Liver (tissue), 10 donors: ENCODE measurements at places on chromosomes 4 and X. TPM values are rescaled to one million over a fixed set of nuclear protein-coding genes. Genes with fewer than 3 reads are reported as not detected.

DNA sequence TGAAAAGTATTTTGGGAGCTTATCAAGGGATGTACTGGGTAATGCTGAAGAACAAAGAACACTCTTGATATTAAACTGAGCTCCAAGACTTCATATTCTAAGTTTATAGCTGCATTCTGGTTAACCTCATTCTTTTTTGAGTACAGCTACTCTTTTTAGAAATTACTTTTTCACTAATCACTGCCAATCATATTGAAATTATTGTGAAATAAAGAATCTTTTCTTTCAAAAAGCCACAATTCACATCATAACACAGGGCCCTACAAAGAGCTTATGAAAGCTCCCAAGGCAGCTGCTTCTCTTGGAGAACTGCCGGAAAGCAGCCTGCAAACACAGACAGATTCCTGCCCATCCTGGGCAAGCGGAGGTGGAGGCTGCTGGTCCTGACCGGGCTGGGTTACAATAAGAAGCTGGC is 121.4 kb downstream of the RNF150 start:
- DNase-seq, result no peak

The MAOA gene
- total RNA-seq, result 41.0 TPM

The F8A3 gene
- total RNA-seq, result 5.4 TPM

DNA sequence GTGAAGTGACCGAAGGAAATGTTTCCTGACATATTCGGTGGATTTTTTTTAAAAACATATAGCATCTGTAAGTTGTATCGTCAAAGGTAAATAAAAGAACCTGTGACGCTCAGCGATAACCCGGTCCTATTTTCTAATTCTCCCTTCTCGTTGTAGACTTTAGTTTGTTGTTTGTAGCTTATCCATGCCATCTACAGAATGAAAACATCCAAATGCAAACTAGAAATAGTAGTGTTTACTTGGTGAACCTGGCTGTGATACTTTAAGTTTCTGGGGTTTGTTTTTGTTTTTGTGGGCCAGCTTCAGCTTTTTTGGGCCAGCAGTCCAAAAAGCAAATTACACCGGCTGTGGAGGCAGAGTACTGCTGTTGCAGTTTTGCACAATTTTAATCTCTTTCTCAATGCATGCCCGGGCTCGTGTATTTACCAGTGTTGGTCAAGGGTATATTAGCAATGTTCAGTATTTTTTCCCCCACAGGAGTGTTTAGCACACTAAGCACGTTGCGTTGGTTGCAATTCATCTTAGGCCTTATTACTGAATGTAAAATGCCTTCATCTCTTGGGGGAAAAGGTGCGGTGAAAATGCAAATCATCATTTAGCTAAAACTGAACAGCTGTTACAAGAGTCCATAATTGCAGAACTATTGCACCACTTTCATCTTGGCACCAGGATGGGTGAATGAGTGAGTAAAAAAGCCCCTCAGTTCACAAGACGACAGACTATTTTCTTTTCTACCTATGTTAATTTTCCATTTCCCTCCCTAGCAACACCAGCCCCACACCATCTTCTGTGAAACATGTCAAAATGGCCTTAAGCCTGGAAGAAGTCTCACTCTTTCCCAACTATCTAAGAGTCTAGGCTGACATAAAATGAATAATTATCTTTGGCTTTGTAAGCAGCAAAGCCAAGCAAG is 1.7 kb upstream of the CNOT6L start:
- DNase-seq, result peak; percentile 39

DNA sequence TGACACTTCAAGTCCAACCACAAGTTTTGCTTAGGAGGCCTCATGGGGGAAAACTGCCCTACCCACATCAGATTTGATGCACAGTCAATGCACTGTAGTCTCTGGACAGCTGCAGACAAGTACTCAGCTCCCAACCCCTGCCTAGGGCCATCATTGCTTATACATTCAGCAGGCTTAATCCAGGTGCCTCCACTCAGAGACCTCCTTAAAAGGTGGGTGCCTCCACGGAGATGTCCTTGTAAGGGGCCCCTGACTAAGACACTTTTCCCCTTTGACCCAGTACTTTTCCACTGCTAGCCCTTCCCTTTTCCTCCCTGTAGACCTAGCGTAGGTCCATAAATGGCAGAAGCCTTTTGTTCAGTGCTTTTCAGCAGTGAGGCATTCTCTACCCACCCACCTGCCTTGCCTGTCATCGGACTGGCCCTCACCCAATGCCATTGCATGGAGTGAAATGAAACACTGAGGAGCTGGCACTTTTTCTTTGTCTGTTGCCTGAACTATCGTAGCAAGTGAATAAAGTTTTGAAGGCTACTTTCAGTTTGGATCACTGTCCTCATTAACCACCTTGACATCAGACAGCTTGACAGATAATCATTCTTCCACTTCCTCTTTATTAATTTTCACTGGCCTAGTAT is 23.8 kb upstream of the PLK4 start:
- no peak for DNase-seq

The DUSP9 gene
- 1.9 TPM for total RNA-seq

The RNF212 gene
- not detected for total RNA-seq

The GNRHR gene
- not detected for total RNA-seq

The MFAP3L gene
- 16.5 TPM for total RNA-seq

The CORIN gene
- total RNA-seq, result 0.17 TPM

The TACR3 gene
- not detected for total RNA-seq

GRCh38 chr4:99729186-99729585 is 71.6 kb upstream of the C4orf54 start:
- DNase-seq, result no peak

The RHOH gene
- 2.3 TPM for total RNA-seq

The CLNK gene
- total RNA-seq, result under 0.01 TPM

DNA sequence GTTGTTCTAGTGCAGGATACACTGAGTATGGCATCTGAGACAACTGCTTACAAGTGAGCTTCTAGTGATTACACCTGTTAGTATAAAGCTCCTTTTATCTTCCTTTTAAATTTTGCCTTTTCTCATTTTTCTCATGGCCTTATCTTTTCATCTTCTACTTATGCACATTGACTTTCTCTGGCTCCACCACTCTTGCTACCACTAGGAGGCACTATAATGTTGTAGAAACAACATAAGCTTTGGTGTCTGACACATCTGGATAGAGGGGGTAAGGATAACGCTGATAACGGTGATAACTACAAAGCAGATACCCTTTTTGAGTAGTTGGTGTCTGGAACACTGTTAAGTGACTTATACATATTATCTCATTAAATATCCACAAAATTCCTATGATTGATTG is 187.4 kb upstream of the TEX13C start:
- no peak for DNase-seq

The MSN gene
- total RNA-seq, result 34.6 TPM

- no peak for DNase-seq
Measured at GRCh38 chrX:71954458-71954857, 43.8 kb downstream of the NHSL2 start.

- DNase-seq, result no peak
Measured at GRCh38 chrX:154412468-154412867, 1.1 kb downstream of the TAFAZZIN start.

DNA sequence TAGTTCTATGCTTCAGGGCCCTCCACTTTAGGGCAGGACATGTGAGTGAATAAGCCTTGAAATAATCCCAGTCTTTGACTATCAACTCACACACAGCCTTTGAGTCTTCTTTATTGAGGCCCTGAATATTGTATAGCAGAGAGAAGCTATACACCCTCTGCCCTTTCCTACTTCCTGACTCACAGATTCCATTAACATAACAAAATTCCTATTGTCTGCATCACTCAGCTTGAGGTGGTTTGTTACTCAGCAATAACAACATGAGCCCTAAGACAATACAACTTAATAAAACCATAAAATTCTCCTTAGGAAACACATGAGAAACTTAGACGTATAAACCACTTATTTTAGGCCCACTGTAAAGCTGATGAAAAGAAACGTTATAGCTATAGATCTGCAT is 680.3 kb upstream of the DIAPH2 start:
- DNase-seq, result no peak

DNA sequence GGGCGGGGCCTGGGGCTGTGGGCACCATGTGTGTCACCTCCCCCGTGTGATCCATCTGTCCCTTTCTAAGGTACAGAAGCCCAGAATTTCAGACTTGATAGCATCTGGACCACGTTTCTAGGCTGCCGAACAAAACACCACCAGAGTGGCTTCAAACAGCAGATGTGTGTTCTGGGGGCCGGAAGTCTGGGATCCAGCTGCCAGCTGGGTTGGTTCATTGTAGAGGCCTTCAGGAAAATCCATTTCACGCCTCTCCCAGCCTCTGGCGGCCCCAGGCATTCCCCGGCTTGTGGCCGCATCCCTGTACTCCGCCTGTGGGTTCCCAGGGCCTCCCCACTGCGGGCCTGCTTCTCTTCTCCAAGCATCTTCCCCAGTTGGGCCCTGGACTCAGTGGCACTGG is 39.6 kb upstream of the GPR78 start:
- no peak for DNase-seq

The GPRIN3 gene
- 1.4 TPM for total RNA-seq

DNA sequence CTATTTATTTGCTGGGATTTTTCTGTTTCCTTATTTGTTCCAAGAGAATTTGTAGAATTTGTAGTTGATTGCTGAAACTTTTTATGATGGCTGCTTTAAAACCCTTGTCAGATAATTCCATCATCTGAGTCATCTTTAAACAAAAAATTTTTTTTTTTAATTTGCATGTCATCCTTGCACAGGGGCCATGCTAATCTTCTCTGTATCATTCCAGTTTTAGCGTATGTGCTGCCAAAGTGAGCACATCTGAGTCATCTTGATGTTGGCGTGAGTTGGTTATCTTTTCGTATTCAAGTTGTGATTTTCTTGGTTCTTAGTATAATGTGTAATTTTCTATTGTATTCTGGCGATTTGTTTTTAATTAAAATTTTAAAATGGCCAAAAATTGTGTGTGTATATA is 18.7 kb upstream of the ZNF157 start:
- DNase-seq, result no peak

DNA sequence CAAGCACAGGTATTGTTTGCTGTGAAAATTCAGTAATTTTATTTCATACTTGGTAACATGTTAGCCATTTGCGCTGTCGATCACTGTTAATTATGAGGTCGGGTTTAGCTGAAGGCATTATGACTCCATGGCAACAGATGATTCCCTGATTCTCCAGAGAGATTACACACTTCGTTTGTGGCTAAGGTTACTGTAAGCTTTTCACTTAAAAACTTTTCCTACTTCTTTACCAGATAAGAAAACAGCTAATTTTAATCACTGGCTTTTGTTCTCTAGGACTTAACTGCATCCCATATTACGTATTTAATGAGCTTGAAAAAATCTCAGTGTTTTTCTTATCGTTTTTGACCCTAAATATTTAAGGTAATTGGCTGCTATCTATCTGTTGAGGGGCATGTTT is 2.1 kb downstream of the GSTCD start:
- DNase-seq, result no peak

The FSTL5 gene
- total RNA-seq, result not detected

DNA sequence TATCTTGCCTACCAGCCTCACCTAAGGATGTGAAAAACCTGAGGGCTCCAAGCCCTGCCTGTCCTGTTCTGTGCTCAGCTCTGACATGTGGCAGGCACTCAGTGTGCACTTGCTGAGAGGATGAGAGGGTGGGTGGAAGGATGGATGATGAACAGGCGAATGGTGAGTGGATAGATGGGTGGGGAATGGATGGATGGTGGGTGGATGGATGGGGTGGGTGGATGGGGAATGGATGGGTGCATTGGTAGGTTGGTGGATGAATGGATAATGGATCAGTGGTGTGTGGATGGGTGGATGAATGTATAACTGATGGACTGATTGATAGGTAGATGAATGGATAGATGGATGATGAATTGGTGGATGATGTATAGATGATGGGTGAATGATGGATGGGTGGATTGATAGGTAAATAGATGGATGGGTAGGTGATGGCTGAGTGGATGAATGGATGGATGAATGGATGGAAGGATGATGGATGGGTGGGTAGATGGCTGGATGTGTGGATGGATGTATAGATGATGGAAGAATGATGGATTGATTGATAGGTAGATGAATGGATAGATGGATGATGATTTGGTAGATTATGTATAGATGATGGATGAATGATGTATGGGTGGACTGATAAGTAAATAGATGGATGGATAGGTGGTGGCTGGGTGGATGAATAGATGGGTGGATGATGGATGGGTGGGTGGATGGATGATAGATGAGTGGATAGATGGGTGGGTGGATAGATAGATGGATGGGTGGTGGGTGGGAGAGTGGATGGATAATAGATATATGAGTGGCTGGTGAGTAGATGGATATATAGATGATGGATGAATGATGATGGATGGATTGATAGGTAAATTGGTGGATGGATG is 69.3 kb upstream of the NKX1-1 start:
- no peak for DNase-seq

The C4orf36 gene
- not detected for total RNA-seq

GRCh38 chr4:169205075-169205743 is 65.5 kb downstream of the SH3RF1 start:
- no peak for DNase-seq

The IL1RAPL2 gene
- 1.3 TPM for total RNA-seq

The SATL1 gene
- total RNA-seq, result not detected

DNA sequence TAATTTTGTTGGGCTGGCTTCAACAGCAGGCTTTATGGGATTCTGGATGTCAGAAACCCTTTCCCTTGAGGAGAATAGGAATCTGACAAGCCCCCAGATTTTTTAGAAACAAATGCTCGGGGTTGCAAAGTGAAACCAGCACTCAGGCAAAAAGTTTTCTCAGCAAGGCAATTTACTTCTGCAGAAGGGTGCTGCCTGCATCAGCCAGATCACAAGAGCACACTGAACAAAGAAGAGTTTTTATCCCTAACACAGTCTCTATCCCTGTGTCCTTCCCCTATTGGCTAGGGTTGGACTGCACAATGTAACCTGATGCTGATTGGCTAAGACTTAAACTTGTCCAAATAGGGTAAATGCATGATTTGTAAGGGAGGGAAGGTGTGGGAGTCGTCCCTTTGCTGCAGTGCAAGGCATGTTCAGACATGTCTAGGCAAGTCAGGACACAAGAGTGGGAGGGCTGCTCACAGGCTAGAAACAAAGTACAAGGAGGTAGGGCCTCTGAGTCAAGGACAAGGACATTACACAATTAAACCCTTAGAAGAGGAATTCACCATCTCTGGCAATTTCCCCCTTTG is 175.8 kb downstream of the CCNG2 start:
- DNase-seq, result no peak

The PHEX gene
- 0.08 TPM for total RNA-seq

DNA sequence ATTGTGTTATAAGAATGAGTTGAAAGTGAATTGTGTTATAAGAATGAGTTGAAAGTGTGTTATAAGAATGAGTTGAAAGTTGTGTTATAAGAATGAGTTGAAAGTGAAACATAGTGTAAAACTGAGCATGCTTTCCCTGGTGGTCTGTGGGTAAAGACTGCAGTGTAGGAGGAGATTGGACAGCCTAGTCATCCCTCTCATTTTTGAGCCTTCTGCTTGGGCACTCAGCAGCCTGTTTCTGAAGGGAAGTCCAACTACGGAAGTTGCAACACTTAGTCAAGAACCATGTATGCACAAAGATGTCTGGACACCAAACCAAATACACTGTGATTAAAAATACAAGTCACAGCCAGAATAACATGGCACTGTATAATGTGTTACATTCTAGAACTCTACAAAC is 72.6 kb downstream of the ANK2 start:
- no peak for DNase-seq

The CDKL5 gene
- total RNA-seq, result 2.4 TPM

GRCh38 chrX:714131-714530 is 83.5 kb downstream of the SHOX start:
- DNase-seq, result no peak

GRCh38 chr4:189304167-189304566 is 636.5 kb upstream of the FRG1 start:
- DNase-seq, result no peak

GRCh38 chr4:185713272-185713671 is 98.7 kb downstream of the SORBS2 start:
- no peak for DNase-seq

The ADGRG4 gene
- not detected for total RNA-seq
